NCI-H2029 treated with DMSO at 0.1 percent for 48 hours (cell line): ENCODE measurements at places on chromosomes 11 and 22.

GRCh38 chr22:21927174-21927823 is 25.3 kb downstream of the PPM1F start:
- DNase-seq = no peak

- no peak for DNase-seq
Observed at GRCh38 chr22:50531962-50532674, 2.3 kb upstream of the TYMP start.

DNA sequence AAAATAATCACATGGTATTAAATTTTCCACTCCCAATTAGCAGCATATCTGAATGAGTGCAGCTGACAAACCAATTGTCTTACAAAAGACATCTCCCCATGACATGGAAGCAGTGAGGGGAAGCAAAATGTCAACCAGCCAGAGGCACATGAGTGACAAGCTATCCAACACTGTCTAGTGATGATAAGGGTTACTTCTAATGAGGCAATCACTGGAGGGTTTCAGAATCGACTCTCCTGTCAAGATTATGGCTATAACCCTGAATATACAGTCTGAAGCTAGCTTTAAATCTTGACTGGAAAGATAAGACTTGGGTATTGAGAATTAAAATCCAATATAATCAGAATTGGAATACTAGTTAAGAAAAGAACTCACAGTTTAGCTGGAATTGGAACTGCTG is 50.3 kb downstream of the AMBRA1 start:
- no peak for DNase-seq

- DNase-seq = no peak
Observed at GRCh38 chr11:76287227-76287626, 80.9 kb upstream of the WNT11 start.

DNA sequence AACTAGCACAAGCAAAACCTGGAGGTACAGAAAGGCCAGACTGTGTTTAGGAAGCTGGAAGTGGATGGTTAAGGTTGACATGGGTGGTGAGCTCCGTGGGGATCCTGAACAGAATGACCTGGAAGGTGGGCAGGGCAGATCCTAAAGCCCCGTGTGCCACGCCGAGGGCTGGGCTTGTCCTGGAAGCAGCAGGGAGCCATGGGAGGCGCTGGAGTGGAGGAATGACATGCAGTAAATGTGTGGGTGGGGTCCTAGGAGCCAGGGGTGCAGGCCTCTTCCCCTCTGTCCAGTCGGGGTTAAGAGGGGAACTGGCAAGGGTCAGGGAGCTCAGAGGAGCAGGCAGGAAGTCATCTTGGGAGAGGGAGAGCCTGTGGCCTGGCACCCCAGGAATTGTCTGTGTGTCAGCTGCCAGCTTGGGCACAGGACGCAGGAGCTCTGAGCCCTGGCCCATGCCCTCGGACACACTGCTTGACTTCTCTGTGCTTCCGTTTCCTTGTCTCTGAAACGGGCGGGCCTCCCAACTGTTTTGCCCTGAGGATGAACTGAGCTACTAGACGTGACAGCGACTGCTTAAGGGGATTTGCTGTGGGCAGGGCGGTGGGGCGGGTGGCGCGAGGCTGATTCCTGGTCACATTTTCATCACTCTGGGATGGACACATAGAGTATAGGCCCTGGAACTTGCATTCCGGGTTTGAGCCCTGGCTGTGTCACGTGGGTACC is 75.7 kb downstream of the MPPED1 start:
- DNase-seq = no peak

DNA sequence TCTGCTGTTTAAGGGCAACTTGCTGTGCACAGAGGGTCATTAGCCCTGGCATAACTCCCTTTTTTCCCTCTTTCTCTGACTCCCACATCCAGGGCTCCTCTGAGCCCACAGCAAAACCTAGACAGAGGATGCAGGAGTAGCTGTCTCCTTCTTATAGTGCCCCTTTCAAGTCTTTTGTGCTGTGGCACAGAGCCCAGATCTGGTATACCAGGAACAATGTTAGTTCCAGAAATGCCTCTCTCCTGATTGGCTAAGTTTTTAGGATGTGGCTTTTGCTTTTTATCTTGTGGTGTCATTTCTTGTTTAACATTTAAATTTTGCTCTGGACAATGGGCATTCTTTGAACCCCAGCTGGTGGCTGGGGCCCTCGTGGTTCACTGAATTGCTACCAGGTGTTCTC is 25.6 kb upstream of the RRM1 start:
- DNase-seq = no peak

GRCh38 chr11:37115963-37116362 is 517.9 kb upstream of the RAG2 start:
- DNase-seq = no peak

- no peak for DNase-seq
Observed at GRCh38 chr22:19037282-19038163, 84.7 kb downstream of the DGCR2 start.

DNA sequence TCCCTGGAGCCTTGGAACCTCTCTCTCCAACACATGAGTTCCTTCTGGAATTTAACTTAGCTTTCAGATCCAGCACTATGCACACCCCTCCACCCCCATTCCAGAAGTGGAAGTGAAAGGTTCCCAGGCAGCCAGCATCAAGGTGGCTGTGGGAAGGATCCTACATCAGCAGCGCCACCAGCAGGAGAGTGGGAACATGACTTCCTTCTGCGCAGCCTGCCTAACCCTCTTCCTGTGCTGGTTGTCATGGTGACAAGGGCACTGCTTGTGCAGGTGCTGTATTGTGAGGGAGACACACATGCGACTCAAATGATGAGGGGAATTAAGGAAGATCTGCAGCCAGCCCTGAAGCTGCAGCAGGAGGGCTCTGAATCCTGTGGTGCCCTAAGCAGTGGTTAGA is 904.5 kb upstream of the API5 start:
- DNase-seq = no peak
